ENCODE measurements at places on chromosomes 2 and 18.

DNA sequence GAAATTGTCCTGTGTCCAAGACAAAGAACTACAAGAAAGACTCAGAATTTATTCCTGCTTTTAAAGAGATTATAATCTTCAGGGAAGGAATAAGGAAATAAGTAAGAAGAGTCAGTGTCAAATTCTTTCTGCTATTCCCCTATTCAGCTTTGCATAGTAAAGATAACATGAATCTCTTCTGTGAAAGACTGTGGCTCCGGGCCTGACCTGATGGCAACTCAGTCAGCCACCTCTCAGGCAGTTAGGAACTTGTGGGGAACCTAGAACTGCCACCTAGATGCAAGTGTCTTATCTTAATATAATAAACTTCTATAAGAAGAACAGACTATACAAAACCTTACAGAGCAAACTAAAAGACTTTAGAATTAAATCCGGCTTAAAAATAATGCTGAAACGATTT, 382.0 kb downstream of the RAD51AP2 start:
- no peaks in the 10 kb centered on the region for H3K27me3 ChIP-seq
- no peak overlapping the region for H3K4me3 ChIP-seq
- H3K4me1 ChIP-seq: no peaks in the 10 kb centered on the region
- H3K27ac ChIP-seq: no peak overlapping the region
- H3K36me3 ChIP-seq: no peaks in the 10 kb centered on the region
- no peak for DNase-seq

GRCh38 chr2:64222351-64222750, 78.1 kb upstream of the PELI1 start:
- H3K36me3 ChIP-seq: no peaks in the 10 kb centered on the region
- H3K4me1 ChIP-seq: peaks cover 21% of the 10 kb centered on the region
- no peak for DNase-seq
- H3K27me3 ChIP-seq: no peaks in the 10 kb centered on the region

- no peaks in the 10 kb centered on the region for H3K4me1 ChIP-seq
- H3K36me3 ChIP-seq: no peaks in the 10 kb centered on the region
- H3K4me3 ChIP-seq: no peak overlapping the region
- H3K27ac ChIP-seq: no peak overlapping the region
- H3K27me3 ChIP-seq: no peaks in the 10 kb centered on the region
These were observed 107.2 kb downstream of the FAM168B start for GRCh38 chr2:130985831-130986649.

DNA sequence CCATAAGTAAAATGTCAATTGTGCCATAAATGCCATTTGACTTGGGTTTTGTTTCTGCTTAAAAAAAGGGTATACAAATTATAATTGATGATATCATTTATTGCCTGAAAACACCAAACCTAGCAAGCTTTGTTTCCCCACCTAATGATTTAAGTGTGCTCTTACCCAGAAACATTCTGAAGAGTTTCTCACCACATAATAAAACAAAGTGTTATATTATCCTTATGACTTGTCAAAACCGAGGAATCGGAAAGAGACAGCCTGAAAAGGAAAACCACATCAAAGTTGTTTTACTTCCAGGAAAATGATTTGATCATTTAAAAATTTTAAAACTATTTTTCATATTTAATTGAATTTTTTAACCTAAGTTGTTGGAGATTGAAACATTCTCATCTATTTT, 170.5 kb upstream of the SLC39A10 start:
- no peak overlapping the region for H3K27ac ChIP-seq
- H3K27me3 ChIP-seq: no peaks in the 10 kb centered on the region
- no peaks in the 10 kb centered on the region for H3K4me1 ChIP-seq
- DNase-seq: no peak
- no peak overlapping the region for H3K4me3 ChIP-seq
- no peaks in the 10 kb centered on the region for H3K36me3 ChIP-seq

GRCh38 chr2:20179755-20180594, 45.0 kb downstream of the SDC1 start:
- DNase-seq: no peak
- no peak overlapping the region for H3K4me3 ChIP-seq
- no peak overlapping the region for H3K27ac ChIP-seq
- H3K27me3 ChIP-seq: no peaks in the 10 kb centered on the region
- H3K4me1 ChIP-seq: no peaks in the 10 kb centered on the region

- no peak overlapping the region for H3K27ac ChIP-seq
- DNase-seq: no peak
- peaks cover 9% of the 10 kb centered on the region for H3K27me3 ChIP-seq
These were observed 62.5 kb upstream of the SMAD7 start for GRCh38 chr18:49013291-49013691.

DNA sequence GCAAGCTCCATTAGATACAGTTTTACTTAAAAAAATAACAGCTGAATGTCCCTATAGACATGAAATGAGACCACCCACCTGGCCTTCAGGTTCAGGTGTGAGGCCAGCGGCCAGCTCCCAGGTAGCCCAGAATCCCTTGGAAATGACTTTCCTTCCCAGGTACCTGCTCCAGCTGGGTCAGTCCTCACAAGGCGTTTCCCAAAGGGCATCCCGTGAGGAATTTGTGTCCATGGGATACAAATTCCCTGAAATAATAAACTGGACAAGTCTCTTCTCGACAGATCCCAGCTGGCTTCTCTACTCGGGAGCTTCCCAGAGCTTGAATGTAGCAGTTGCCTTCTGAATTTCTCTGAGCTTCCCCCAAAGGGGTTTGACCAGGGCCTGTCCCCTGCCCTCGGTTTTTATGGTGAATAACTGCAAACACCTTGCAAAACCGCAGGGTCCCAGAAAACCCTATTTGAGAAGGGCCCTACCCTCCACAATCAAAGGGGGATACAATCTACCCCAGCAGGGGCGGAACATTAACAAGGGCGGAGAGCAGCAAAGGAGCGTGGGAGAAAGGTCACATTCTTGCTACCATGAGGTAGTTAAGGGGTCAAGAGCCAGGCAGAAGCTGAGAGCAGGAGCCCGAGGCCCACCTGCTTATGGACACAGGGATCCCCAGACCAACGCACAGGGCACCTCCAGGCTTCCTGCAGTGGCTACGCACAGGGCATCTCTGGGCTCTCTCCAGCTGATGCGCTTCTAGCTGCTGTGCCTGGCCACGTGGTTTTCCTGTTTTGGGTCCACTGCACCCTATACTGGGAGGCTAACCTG, 107.7 kb downstream of the HDAC4 start:
- H3K4me3 ChIP-seq: no peak overlapping the region
- no peak overlapping the region for H3K27ac ChIP-seq

DNA sequence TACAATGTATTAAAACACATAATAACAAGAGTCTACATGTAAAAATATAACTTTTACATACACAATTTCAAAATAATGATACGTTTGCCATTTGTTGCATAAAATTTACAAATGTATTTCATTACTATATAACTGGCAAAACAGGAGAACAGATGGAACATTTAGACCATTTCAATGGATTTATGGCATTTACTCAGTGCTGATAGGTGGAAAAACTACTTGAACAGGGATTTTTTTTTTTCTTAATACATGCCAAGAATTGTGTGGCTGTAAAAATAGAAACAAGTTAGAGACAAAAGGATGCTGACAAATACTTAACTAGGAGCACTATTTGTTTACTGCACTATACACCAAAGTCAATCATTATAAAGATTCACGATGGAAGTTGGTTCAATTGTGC, 266.8 kb upstream of the CCDC68 start:
- no peak for DNase-seq
- no peaks in the 10 kb centered on the region for H3K36me3 ChIP-seq
- no peaks in the 10 kb centered on the region for H3K4me1 ChIP-seq
- H3K27me3 ChIP-seq: no peaks in the 10 kb centered on the region

GRCh38 chr2:199202964-199203363, 254.8 kb downstream of the SATB2 start:
- H3K36me3 ChIP-seq: no peaks in the 10 kb centered on the region
- no peak overlapping the region for H3K4me3 ChIP-seq
- H3K27me3 ChIP-seq: no peaks in the 10 kb centered on the region
- H3K4me1 ChIP-seq: no peaks in the 10 kb centered on the region

DNA sequence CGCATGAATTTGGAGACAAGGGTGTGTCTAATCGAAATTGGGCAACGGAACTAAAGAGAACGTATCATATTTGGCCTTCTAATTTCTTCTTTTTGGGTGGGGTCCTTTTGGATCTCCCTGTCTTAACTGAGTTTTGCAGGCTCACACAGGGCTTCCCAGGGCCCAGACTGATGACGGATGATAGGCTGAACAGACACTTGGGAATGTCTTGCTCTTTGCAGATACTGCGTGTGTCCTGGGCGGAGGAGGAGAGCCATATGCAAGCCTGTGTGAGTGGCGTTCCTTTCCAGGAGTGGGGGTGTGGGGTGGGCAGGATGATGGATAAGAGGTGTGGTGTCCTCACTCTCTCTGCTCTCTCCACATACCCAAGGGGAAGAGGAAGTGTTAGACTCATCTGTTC, 40.1 kb downstream of the TNP1 start:
- no peak overlapping the region for H3K27ac ChIP-seq
- no peak overlapping the region for H3K4me3 ChIP-seq
- H3K4me1 ChIP-seq: no peaks in the 10 kb centered on the region
- H3K27me3 ChIP-seq: no peaks in the 10 kb centered on the region
- H3K36me3 ChIP-seq: no peaks in the 10 kb centered on the region

DNA sequence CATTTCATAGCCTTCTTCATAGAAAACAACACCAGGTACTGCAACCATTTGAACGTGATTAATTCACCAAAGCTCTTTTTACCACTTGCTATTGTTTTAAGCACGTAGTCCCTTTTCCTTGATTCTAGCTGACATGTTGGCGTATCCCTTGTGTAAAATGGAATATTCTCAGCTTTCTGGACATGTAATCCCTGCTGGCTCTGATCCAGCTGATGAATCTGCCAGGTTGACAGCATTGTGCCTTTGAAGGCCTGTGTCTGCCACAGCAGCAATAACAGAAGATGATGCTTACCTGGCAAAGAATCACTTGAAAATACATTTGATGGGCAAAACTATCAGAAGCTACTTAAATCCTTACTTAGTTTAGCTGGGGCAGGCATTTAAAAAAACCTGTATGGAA, 81.0 kb upstream of the CCDC150 start:
- H3K27me3 ChIP-seq: peaks cover 6% of the 10 kb centered on the region
- no peaks in the 10 kb centered on the region for H3K36me3 ChIP-seq
- no peak overlapping the region for H3K27ac ChIP-seq
- H3K4me3 ChIP-seq: no peak overlapping the region

DNA sequence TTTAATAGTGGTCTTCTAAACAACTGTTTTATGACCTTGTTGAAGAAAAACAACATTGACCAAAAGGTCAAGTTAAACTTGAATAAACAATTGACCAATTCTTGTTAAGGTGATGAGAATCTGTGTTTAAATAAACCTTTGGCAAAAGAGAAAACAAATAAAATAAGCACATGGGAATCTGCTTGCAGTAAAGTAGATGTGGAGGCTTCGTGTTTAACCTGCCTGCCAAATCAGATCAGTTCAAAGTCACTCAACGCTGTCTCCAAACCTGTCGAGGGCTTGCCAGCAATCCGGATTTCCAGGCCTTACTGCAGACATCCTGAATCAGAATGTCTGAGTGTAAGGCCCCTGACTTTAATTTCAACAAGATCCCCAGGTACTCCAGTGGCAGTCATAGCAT, 55.1 kb upstream of the AQP4 start:
- no peak for DNase-seq
- H3K4me1 ChIP-seq: no peaks in the 10 kb centered on the region
- H3K36me3 ChIP-seq: no peaks in the 10 kb centered on the region
- no peaks in the 10 kb centered on the region for H3K27me3 ChIP-seq
- H3K27ac ChIP-seq: no peak overlapping the region

- no peak overlapping the region for H3K4me3 ChIP-seq
- no peak overlapping the region for H3K27ac ChIP-seq
- H3K36me3 ChIP-seq: no peaks in the 10 kb centered on the region
- H3K27me3 ChIP-seq: peaks cover 11% of the 10 kb centered on the region
These were observed 31.7 kb downstream of the ZNF516 start for GRCh38 chr18:76463358-76463757.

GRCh38 chr2:238382381-238382781, 44.3 kb upstream of the ASB1 start:
- no peak for DNase-seq
- no peak overlapping the region for H3K27ac ChIP-seq
- no peaks in the 10 kb centered on the region for H3K27me3 ChIP-seq
- H3K4me1 ChIP-seq: peaks cover 19% of the 10 kb centered on the region
- peaks cover 5% of the 10 kb centered on the region for H3K36me3 ChIP-seq

DNA sequence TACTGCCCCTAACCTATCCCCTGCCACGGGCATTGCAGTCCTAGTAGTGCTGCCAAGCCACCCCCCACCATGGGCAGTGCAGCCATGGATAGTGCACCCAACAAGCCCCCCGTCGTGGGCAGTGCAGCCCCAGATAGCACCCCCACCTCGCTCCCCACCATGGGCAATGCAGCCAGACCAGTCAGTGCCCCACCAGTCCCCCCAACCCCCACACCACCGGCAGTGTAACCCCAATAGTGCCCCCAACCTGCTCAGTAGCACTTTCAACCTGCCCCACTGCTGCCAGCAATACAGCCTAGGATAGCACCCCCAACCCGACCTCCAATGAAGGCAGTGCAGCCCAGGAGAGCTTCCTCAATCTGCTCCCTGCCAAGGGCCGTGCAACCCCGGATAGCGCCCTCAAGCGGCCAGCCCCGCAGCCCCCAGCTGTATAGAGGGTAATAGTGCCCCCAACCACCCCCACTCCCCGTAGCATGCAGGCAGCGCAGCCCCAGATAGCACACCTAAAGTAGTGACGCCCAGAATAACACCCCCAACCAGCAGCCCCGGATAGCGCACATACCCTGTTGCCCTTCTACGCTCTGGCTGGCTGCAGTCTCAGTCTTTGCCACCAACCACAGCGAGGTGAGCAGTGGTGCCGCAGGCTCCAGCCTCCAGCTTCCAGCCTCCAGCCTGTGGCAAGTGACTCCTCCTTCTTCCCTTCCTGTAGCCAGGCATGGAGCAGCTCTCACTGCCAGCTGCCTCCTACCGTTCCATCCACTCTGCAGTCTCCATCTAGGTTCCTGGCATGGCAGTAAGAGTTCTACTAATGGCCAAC, 45.4 kb upstream of the ANKRD62 start:
- H3K27me3 ChIP-seq: peaks cover 16% of the 10 kb centered on the region
- H3K4me1 ChIP-seq: no peaks in the 10 kb centered on the region
- DNase-seq: no peak
- no peaks in the 10 kb centered on the region for H3K36me3 ChIP-seq
- no peak overlapping the region for H3K27ac ChIP-seq

- H3K27me3 ChIP-seq: no peaks in the 10 kb centered on the region
- H3K27ac ChIP-seq: no peak overlapping the region
- no peaks in the 10 kb centered on the region for H3K4me1 ChIP-seq
- no peaks in the 10 kb centered on the region for H3K36me3 ChIP-seq
- DNase-seq: no peak
These were observed 93.5 kb downstream of the LPIN1 start for GRCh38 chr2:11839916-11840315.

GRCh38 chr2:8737571-8738175, 55.8 kb downstream of the ID2 start:
- no peak overlapping the region for H3K27ac ChIP-seq
- DNase-seq: no peak
- H3K27me3 ChIP-seq: no peaks in the 10 kb centered on the region
- peaks cover 2% of the 10 kb centered on the region for H3K36me3 ChIP-seq

- H3K4me1 ChIP-seq: no peaks in the 10 kb centered on the region
- H3K27ac ChIP-seq: no peak overlapping the region
- H3K36me3 ChIP-seq: no peaks in the 10 kb centered on the region
- no peak overlapping the region for H3K4me3 ChIP-seq
These were observed 245.0 kb upstream of the MGAT5 start for GRCh38 chr2:134008837-134009236.
